ENCODE measurements at places on chromosomes 7 and 10.

GRCh38 chr7:4479367-4480039, 202.6 kb upstream of the FOXK1 start:
- DNase-seq, result no peak

- no peak for DNase-seq
These were observed 108.3 kb downstream of the SLC25A40 start for GRCh38 chr7:87767827-87768226.

- no peak for DNase-seq
These were observed 3.1 kb upstream of the STK32C start for GRCh38 chr10:132310701-132311337.

DNA sequence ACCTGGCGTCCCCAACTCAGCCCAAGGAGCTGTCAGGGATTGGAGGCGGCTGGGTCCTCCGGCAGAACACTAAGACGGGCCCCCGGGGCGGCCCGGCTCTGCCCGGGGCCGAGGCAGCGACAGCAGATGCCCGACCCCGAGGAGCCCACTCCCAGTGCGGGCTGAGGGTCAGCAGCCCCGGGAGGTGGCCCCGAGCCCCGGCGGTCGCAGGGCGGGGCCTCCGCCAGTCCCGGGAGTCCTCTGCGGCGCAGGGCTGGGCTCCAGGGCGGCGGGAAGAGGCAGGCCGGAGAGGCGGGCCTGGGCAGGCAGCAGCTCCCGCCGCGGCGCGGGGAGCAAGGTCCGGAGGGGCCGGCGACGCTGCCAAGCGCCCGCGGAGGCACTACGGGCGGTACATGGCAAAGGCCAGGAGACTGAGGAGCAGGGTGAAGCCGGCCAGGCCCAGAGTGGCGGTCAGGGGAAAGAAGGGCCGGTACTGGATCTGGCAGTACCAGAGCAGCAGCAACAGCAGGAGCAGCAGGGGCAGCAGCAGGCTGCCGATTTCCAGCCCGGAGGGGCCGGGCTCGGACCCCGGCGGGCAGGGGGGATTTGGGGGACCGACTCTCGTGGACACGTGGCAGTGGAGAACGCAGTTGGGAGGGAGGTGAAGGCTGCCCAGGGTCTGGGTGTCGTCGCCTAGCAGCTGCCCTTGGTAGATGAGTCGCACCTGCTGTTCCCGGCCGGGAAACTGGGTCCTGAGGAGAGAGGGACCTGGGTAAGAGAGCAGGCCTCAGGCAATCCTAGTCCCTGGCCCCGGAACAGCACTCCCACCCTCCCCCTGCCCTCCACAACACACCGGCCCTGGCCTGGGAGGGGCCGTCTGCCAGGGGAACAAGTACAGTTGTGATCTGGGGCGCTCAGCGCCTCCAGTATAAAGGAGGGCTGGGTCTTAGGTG, 827 bp upstream of the FASTK start:
- DNase-seq, result no peak

DNA sequence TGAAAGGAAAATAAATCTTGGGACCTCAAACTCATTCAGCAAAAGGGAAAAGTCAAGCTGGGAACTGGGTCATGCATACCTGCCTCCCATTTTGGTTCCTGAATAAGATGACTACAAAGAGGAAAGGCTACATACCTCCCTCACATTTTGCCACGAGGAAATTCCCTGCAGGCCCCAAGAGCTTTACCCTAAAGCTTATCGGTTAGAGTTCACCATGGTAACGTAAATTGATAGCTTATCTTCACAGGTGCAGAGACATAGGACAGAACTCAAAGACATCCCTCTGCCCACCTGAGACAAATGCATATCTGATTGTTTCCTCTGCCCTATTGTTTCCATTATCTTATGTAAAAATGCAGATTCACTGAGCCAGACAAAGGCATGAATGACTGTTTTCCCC, 31.5 kb upstream of the GRB10 start:
- no peak for DNase-seq

GRCh38 chr10:109247814-109248213, 675.5 kb downstream of the XPNPEP1 start:
- no peak for DNase-seq

- no peak for DNase-seq
These were observed 24.6 kb downstream of the GLRX3 start for GRCh38 chr10:130160775-130161174.

DNA sequence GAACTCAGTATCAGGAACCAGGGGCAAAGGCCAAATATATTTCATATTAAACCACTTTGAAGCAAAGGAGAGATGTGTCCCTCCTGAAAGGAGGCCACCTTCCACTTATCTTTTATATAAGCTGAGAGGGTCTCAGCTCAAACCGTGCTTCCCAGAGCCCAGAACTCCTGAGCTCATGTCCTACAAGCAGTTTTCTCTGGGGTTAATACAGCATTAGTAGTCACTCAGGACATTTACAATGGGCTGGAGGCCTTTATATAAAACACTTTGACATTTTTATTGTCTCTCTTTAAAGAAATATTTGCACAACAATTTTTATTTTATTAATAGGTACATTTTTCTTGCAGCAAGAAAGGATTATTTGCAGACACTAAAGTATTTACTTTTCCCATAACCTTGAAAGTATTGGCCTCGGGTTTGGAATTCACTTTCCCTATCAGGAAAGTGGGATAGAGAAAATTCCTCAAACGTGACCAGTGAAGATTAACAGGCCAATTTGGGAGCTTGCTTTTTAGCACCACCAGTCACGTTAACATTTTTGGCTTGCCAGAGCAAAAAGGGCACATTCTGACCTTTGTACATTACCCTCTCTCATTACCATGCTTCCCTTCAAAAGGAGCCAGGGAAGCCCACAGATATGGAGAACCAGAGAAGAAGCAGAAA, 464.9 kb upstream of the NRP1 start:
- no peak for DNase-seq

- no peak for DNase-seq
These were observed 55.2 kb upstream of the FRMD4A start for GRCh38 chr10:14385596-14386593.

DNA sequence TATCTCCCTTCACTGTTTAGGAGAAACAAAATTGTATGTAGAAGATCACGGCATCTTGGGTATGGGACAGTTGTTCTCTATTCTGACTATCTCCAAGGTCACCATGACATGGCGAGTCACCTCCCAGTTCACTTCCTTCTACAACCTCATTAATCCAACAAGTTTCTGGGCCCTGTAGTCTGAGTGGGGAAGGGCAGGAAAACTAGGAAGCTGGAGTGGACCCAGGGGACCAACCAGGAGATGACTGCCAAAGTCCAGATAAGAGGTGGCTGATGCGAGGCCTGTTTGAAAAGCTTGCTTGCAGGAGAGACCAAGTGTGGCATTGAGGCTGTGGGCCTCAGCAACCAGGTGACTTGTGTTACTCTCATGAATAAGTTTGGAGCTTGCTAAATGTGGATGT, 584.9 kb downstream of the TNS3 start:
- no peak for DNase-seq

Data from esophagus squamous epithelium (tissue), 5 donors.